Kidney (tissue), 22 donors: ENCODE measurements at places on chromosomes 11 and 22. TPM values are rescaled to one million over a fixed set of nuclear protein-coding genes. Genes with fewer than 3 reads are reported as not detected.

DNA sequence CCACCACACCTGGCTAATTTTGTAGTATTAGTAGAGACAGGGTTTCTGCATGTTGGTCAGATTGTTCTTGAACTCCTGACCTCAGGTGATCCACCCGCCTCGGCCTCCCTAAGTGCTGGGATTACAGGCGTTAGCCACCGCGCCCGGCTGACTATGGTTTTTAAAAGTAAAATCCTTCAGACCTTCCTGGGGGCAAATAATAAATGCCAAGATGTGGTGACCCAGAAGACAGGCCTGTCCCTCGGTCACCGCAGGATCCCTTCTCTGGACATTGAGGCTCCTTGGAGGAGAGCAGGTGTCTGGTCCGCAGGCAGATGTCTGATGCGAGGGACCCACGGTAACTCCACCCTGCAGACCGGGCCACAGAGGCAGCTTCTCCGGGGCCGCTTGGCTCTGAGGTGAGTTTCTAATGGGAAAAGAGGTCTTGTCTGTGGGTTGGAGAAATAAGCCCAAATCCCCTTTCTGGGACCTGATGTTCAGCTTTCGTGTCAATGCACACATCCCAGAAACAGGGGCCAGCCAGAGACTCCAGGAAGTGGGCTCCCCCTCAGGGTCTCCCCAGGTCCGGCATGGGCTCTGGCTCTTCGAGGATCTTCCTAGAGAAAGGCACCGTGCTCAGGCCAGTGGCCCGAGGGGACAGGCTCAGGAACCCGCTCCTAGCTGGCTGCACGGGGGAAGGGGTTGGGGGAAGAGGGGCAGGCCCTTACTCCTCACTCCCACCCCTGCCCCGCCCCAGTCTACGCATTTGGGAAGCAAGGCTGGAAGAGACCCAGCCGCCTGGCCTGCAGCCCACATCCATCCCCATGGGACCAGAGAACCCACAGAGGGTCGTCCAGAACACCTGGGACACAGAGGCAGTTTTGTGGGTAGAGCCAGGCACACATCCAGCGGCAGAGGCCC lies 100.6 kb downstream of the WNT7B start:
- DNase-seq, result no peak

- DNase-seq, result peak; percentile 68
Observed at GRCh38 chr11:46277622-46278386, at the start of gene CREB3L1. Gene CREB3L1, plus strand, starts transcription at chr11:46277662. Its CDS starts 450 bp downstream, at chr11:46278112.

DNA sequence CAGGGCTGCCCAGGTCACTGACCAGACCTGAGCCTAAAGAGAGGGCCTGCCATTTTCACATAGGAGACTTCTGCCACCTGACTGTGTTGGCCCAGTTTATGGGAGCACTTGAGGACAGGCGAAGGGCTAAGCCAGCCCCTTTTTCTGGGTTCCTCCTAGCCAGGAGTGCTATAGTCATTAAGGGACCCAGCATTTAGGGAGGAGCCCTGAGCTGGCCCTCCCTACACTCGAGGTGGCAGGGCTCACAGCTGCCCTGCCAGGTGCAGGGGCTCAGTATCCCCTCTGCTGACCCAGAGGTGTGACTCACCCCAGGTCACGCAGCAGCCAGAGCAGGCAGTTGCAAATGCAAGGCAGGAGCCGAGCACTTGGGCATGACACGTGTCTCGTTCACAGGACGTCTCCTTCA lies 86.3 kb upstream of the CRYBB3 start:
- peak; percentile 89 for DNase-seq

GRCh38 chr11:86555401-86555800 lies 117.0 kb downstream of the ME3 start:
- no peak for DNase-seq

- DNase-seq, result peak; percentile 84
Observed at GRCh38 chr11:129728581-129728980, 87.1 kb upstream of the TMEM45B start.

DNA sequence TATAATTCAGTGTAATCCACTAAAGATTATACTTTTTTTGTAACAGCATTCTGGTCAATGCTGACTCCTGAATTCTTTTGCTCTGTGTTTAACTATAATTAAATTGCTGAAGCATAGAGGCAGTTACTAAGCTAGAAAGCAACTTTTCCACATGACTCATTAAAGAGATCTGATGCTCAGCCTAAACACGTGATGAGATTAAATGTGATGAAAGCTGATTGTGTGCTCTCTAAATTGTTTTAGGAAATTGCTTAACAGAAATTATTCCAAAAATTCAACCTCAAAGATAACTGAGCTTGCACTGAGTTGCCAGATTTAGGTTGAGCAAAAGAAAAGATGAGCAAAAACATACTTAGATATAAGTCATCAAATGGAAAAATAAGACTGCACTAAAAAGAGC lies 1033.6 kb downstream of the FAM181B start:
- DNase-seq, result no peak

GRCh38 chr22:28019360-28019759 lies 100.3 kb upstream of the PITPNB start:
- DNase-seq, result no peak

DNA sequence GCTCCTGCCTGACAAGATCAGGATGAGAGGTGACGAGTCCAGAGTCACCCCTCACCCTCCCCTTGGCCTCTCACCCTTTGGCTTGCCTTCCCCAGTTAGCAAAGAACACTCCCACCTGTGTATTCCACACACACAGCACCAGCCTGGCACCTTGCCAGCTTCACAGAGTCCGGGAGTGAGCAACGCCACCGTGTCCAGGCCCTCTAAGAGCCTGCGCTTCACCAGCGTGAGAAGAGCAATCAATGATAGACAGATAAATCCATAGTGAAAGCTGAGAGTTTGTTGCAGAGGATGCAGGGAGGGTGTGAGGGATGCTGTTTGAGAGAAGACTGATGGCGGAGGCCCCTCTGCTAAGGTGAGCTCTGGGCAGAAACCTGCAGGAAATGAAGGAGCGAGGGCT lies 404.5 kb downstream of the LARGE1 start:
- peak; percentile 22 for DNase-seq

- no peak for DNase-seq
Observed at GRCh38 chr11:6825231-6825744, 20.2 kb upstream of the OR10A5 start.

DNA sequence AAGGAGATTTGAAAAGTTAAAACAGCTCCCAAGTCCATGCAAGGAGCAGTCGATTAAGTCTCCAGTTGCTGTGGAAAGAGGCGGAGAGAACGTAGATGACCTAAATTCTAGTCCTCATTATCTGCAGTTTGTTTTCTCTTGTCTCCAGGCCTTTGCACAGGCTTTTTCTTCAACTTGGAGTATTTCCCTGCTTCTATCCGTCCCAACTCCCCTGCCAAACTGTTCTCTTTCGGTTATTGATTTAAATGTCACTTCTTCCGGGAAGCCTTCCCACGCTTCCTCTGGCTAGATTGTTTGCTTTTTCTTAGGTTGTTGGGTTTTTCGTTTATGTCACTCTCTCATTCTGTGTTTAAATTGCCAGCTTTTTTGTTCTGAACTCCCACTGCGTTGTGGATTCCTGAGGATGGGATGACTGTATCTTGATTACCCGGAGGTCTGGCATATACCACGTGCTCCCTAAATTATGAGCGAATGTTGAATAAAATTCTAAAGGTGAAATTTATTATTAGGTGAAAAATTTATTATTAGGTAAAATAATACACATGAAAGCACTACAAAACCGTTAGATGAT lies 463 bp downstream of the TMEM126B start:
- no peak for DNase-seq

DNA sequence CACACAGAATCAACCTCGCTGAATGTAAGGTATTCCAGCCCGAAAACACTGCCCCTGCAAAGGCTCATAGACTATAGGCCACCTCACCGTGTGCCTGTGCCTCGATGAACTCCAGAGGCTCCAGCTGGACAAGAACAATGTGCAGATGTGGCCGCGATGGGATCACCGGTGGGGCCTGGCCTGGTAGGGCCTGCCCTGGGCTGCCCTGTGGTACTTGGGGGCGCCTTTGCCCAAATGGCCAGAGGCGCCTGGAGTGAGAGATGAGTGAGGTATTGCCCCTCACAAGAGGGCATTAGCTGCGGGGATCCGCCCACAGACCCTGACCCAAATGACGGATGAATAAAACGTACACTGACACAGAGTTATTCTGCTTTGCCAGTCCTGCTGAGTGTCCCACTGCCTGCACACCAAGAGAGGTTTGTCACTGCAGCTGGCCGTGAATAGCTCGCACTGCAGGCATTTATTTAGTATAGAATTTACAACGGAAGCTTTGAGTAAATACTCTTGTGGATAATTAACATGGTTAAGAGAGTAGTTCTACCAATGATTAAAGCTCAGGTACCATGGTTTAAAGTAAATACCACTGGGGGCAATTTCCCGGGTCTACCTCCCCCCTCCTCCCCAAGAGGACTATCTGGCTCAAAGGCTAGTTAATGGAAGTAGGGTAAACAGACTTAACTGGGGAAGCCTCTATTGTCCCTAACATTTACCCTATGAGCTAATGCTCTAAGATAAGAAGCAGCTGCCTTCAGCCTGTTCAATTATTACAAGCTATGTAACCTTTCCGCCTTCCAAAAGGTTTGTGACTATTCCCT lies 101.1 kb upstream of the IGLL5 start:
- DNase-seq, result no peak

- no peak for DNase-seq
Observed at GRCh38 chr22:40215266-40215665, 37.5 kb downstream of the TNRC6B start.

DNA sequence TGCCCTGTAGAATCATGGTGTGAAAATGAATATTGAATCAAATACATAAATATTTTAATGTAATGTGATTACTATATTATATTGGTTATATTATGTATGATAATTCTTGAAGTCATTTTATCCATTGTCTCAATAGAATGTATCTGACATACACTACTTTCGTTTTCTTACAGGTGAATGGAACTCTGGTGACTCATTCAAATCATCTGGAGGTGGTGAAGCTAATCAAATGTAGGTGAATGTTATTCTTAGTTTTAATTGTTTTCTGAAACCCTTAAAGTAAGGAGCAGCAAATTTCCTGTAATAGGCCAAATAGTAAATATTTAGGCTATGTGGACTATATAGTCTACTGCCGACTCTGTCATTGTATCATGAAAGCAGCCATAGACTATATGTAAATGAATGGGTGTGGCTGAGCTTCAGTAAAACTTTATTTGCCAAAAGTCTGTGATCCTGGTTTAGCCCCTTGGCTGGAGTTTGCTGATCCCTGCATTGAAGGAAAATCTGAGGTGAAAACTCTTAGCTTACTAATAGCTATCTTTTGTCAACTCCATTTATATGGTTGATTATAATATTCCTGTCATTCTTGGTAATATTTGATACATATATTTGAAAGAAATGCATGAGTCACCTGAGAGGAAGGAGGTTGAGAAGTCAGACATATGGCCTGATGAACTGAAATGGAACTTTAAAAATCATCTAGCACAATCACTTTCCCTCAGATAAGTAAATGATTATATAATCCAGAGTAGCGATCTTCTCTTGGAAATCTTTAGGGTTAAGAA lies 87.2 kb upstream of the GRIK4 start:
- no peak for DNase-seq

Gene DCHS1
- total RNA-seq, result 17.0 TPM

Gene OR51I2
- total RNA-seq, result not detected

Gene PATE2
- total RNA-seq, result not detected

Gene SEPTIN3
- total RNA-seq, result 0.22 TPM

Gene PGM2L1
- 11.5 TPM for total RNA-seq

Gene SMTNL1
- not detected for total RNA-seq

Gene UBQLNL
- 0.69 TPM for total RNA-seq

Gene PKNOX2
- total RNA-seq, result 6.0 TPM

Gene CNTF
- total RNA-seq, result 1.2 TPM
